ENCODE measurements at places on chromosomes 7 and 10.

DNA sequence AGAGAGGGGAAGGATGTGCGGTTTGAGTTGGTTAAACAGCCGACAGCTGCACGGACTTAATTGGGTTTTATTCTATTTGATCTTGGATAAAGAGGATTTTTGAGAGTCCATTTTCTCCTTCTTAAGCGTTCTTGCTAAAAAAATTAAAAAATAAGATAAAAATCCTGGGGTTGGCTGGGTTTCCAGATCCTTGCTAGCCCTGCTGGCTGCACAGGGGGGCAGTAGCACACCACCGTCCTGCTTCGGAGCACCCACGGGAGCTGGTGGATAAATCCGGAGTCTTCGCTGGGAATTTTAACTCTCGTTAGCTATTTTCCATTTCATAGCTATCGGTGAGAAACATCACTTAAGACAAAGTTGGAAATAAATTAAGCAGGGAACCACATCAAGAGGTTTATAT lies 792.0 kb downstream of the TYW1 start:
- DNase-seq = no peak

GRCh38 chr7:22920672-22921071 lies 93.3 kb downstream of the HYCC1 start:
- no peak for DNase-seq

DNA sequence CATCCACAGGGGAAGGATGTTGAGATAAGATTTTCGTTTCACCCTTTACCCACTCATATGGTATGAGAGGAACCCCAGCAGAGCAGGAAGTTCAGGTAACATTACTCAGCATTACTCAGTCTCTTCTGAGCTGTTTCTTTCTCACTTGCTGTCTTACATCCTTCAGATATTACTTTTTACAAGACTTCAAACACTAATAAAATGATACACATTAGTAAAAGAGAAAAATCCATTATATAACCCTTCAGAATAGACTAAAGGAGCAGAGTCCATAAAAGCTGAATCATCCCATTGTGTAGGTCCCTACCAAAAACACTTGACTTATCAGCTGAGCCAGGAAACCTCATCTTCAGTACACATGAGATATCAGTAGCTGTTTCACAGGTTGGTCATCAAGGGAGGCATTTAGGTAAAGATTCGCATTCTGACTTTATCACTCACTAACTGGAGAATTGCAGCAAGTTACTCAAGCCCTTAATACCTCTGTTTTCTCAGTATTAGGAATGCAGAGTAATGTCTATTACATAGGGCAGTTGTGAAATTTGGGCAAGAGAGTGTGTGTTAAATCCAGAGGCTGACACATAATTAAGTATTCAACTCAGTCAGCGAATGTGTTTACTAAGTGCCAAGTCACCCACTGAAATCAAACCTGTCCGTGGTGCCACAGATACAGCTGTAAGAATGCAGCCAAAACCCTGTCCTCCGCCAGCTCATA lies 44.7 kb downstream of the KLF6 start:
- no peak for DNase-seq

GRCh38 chr7:102990642-102991041 lies 77.8 kb downstream of the LRRC17 start:
- no peak for DNase-seq

GRCh38 chr7:130721486-130722277 lies 12.3 kb downstream of the KLF14 start:
- DNase-seq = peak; percentile 69

- no peak for DNase-seq
Measured at GRCh38 chr10:34707656-34708055, 107.4 kb downstream of the PARD3 start.

- peak; percentile 54 for DNase-seq
Measured at GRCh38 chr10:5905854-5906507, 15.9 kb downstream of the FBH1 start.

- DNase-seq = no peak
Measured at GRCh38 chr10:105062951-105063350, 421.9 kb downstream of the SORCS3 start.

DNA sequence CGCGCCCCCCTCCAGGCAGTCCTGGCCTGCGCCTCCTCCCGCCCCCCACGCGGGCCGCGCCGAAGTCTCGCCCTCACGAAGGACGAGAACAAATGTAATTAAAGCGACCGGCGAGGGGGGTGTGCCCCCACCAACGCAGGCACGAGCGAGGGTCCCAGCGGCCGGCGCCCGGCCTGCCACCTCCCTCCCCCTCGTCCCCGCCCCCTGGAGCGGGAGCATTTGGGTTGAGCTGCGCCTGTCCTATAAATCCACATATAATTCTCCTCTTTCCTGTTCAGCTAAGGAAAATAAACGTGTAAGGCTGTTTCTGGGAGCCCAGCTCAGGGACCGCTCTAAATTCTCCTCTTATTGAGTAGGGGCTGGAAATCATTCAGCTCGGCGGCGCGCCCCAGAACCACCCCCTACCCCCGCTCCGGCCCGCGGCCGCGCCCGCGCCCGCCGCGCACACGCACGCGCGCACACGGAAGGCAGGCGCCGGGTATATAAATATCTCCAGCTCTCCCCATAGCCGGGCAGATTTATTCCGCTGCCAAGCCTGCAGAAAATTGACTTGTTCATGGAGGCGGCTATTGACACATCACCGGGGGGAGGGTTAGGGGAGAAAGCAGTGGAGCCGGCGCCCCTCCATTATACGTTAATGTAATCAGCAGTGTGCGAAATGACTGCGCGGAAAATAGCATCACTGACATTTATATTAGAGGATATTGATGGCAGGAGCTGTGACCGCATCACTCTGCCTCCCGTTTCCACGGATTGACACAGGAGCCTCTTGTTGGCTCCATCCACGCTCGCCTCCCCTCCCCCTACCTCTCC lies 61.6 kb upstream of the BTRC start:
- peak; percentile 34 for DNase-seq

DNA sequence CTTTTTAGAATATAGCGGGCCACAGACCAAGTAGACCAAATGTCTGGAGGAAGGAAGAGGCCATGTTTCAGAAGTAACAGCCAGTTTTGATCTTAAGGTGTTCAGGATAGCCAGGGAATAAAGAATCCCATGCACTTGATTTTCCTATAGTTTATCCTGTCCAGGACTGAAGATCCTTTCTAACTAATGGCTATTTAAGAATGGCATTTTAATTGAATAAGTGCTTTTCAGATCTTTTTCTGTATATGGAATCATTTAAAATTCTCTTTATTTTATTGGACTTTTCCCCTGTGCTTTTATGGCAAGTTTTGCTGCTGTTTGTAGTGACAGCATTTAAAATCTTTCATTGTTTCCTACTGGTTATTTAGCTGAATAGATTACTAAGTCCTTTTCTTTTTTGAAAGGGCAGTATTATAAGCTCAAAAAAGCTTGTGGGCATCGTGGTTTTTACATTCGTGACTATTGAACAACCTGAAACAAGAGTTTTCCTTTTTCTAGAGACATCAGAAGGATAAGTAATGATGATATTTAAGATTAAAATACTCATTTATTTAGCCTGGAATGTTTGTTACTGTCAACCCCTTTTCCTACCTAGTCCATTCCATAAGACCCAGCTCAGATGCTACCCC lies 2.4 kb downstream of the INPP5F start:
- DNase-seq = no peak

- DNase-seq = no peak
Measured at GRCh38 chr10:49180444-49180860, 7.7 kb downstream of the TMEM273 start.

- no peak for DNase-seq
Measured at GRCh38 chr7:129559564-129559963, 52.0 kb upstream of the NRF1 start.

- DNase-seq = no peak
Measured at GRCh38 chr10:72041491-72041890, 46.9 kb downstream of the SPOCK2 start.

DNA sequence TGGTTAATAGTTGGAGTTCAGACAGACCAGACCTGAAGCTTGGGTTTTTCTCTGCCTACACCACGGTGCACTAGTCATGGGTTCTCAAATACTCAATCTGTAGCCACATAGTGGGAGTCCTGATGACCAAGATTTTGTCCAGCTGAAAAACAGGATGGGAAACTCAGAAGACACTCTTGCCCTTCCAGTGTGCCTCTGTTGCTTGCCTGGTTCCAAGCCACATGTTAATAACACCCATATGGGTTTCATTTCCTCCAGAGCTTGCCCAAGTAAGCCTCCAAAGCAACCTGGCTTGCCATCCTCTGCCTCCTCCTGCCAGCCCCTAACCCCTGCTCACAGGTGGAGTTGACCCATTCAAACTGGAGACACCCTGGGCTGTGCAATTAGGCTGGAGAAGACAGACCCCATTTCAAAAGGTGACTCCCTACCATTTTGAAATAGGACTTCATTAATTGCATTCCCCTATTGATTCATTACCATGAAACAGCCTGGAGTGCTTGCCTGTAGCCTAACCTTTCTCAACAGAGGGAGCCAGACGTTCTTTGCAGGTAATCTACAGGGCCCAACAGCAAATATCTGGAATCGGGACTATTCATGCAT lies 108.0 kb upstream of the HABP2 start:
- no peak for DNase-seq

GRCh38 chr10:129322933-129323820 lies 143.9 kb upstream of the MGMT start:
- no peak for DNase-seq

Data from left ventricle myocardium inferior (tissue), 1 donor.